ENCODE measurements at places on chromosomes 5 and 9. TPM values are rescaled to one million over a fixed set of nuclear protein-coding genes. Genes with fewer than 3 reads are reported as not detected.

Gene KCNV2
- not detected for total RNA-seq

Gene APBA1
- total RNA-seq, result 0.05 TPM

Gene PAEP
- total RNA-seq, result not detected

Gene PRDM9
- not detected for total RNA-seq

Gene DRD1
- not detected for total RNA-seq

Gene ABO
- total RNA-seq, result not detected

DNA sequence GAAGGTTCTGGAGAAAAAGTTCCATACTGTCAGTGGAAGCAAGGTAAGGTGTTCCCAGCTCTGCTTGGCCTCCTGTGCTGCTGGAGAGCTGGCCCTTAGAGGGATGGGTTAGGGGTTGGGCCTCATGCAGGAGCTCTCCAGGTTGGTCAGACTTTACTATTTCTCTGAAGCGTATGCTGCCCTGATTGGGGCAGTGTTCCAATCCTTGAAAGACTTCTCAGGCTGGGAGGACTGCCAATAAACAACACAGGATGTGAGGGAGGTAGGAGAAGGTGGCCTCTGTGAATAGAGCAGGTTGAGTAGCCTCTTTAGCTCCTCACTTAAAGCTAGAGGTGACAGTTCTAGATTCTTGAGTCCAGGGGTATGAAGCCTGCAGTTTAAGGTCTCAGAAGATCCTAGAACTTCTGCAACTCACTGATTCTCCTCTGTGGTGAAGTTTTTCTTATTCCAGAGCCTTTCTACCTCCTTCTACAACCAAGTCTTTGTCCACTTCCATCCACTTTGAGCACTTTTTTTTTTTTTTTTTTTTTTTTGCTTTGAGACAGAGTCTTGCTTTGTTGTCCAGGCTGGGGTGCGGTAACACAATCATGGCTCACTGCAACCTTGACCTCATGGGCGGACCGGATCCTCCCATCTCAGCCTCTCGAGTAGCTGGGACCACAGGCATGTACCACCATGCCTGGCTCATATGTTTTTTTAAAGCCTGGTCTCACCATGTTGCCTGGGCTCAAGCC, 3.0 kb downstream of the HNRNPAB start:
- DNase-seq, result no peak

DNA sequence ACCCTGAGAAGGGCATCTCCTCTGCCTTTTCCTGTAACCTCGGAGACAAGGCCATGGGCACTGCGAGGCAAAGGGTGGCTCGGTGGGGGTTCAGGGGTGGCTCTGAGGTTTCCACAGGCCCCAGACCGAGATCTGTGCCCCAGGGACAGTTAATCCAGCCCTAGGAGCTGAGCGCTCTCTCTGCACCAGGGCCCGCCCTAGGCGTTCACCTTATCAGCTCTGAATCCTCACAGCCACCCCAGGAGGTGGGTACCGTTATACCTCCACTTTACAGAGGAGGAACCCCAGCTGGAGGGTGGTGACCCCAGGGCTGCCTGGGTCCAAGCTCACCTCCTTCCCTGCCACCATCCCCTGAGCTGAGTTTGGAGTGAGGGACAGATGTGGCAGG, 2.3 kb upstream of the ENG start:
- no peak for DNase-seq

DNA sequence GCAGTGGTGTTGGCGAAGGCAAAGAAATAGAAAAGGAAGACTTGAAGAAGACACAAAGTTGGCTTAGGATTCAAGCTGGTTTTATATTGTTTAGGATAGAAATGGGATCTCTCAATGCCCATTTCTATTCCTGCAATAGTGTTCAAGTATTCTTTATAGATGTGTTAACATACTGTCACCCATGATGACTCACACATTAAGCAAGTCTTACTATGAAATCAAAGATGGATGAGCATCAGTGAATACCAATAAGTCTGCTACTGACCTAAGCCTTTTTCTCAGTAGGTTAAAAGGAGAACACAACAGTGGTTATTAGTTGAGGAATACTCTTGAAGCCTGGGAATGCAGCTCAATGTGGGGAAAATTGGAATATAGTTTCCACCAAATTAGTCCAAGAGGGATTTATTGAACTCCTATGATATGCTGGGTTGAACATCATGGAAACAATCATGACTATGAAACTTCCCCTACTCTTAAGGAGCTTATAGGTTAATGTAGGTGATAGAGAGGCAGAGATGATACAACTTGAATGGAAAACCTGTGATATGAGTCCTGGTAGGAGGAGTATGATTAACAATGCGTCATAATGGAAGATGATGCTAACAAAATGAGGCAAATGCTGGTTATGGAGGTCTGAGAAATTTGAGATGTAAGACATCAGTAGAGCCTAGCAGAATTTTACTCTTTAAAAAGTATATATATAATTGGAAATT, 417.1 kb upstream of the DAP start:
- DNase-seq, result no peak

DNA sequence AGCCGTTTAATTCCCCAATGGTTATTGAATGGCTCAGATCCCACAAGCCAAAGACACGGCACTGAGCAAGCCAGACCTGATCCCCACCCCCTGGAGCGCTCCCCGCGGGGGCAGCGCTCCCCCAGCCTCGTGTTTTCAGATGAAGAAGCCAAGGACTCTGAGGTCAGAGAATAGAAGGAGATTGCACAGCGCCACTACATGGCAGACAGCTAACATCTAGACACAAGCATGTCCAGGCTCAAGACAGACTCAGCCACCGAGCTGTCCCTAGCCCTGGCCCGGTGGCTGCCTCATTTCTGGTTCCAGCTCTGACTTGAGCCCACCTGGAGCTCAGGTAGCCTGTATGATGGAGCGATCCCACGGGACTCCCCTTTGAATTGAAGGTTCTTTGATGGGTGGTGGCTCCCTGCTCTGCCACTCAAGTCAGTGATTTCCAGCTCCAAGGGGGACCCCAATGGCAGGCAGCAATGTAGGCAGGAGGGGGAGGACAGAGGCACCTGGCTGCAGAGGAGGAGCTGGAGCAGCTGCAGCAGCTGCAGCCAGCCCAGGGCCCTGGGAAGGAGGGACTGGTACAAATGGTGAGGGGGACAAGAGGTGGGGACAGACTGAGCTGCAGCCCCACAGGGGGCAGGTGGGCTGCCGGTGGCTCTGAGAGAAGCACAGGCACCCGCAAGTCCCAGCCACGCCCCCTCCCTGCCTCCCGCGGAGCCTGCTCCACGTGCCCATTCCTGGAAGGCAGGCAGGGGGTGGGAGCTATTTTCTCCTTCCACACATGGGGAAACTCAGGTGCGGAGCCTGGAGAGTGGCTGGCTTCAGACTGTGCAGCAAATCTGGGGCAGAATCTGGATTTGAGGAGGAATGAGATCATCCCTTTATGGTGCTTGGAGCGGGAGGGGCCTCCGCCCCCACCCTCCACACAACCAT, 40.2 kb downstream of the NTNG2 start:
- DNase-seq, result no peak

- DNase-seq, result no peak
Measured at GRCh38 chr5:72379936-72380335, 59.8 kb downstream of the PTCD2 start.

- no peak for DNase-seq
Measured at GRCh38 chr9:124624735-124624992, 117.5 kb upstream of the NR5A1 start.

DNA sequence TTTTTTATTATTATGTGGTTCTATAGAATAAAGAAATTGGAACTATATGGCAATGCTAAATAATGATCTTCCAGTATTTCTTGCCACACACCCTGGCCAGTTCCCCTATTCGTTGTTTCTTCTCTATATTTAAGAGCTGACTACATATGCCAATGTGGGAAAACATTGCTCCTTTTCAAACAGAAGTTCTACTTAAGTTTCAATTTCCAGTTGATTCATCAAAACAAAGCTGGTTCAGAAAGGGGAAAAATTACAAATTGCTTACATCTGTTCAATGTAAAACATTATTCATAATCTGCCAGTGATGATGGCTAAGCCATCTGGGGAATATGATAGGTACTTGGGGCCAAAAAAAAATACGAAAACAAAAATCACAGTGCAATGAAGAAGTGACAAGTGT, 76.9 kb downstream of the ST8SIA4 start:
- no peak for DNase-seq

DNA sequence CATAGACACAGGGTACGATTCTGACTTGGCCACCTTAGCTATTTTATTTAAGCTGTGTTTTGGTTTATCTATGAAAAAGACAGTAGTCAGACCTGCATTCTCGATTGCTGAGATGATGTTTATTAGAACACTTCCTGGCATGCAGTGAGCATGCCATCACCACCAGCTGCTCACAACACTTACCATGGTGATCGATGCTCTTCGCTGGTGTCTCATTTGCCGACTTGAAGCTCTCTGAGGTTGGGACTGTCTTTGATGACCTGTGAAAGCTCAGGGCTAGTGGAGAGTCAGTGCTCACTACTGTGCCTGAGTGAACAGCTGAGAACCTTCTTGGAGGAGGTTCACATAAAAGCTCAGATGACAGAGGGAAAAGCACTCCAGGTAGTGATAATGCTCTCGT, 4.4 kb upstream of the C9orf153 start:
- no peak for DNase-seq

GRCh38 chr9:120780367-120780766, 12.8 kb downstream of the FBXW2 start:
- DNase-seq, result no peak

DNA sequence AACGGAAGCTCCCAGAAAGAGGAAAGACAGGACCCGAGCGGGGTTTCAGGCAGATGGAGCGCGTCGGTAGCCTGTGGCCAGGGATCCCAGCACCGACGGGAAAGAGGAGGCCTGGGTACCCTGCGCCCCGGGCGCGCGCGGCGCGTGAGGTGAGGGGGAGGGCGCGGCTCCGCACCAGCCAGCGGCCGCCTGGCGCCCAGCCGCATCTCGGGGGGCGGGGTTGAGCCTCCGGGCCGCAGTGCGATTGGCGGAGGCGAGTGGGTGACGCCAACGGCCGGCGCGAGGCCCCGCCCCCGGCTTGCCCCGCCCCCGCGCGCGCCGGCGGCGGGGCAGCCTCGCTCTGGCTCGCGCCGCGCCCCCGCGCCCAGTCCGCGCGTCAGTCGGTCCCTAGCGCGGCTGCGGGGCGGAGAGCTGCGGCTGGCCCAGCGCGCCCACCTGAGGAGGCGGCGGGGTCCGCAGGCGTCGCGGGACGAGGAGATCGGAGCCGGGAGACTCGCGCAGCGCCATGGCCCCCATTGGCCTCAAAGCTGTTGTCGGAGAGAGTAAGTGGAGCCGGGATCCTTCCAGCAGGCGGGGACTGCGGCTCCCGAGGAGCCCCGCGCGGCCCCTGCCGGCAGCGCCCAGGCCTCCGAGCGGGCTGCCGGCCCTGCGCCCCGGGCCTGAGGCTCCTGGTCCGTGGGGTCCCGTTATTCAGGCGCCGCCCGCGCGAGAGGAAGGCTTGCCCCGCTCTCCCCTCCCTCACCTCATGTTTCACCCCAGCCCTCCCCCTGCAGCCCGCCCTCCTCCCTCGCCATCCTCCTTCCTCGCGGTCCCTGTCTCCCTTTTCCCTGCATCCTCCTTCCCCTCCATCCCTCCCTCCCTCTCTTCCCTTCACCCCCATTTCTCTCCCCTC, at the start of gene STXBP1:
STXBP1 (plus strand) TSS at position 379 of the 892 bp plus-strand sequence; CDS start at position 506, 127 bp downstream.
- peak; percentile 86 for DNase-seq

DNA sequence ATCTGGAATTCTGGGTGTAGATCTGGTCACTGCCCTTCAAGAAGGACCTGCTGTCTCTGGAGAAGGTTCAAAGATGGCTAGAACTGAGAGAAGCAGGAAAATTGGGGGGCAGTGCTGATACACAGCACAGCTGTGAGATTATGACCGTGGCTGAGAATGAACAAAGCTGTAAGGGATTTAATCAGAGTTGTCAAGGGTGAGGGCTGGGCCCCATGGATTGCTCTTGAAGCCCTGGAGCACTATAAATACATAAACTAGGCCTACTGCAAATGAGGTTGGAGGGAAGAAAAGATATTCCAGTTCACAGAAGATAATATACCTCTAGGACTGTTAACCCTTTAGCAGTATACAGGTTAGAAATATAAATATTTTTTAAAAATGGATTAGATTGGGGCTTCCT, 86.3 kb upstream of the KLF9 start:
- no peak for DNase-seq

DNA sequence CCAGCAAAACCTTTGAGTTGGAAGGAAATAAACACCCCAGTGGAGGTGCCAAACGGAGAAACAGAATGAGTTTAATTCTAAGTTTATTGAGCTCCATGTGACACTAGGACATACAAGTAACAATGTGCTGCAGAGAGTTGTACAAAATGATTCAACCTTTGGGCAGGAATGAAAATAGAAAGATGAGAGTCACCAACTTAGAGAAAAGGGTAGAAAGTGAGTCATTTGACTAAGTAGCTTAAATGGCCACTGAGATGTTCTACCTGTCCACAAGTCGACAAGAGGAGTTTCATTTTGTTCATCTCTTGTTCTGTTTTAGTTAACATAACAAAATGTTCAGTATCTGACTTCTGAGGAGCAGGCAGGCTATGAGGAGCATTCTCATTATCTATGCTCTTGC, 284.7 kb downstream of the NR2F1-AS1 start:
- DNase-seq, result no peak

GRCh38 chr5:72206160-72206559, 98.9 kb downstream of the MAP1B start:
- DNase-seq, result no peak

GRCh38 chr9:35920051-35920620, 10.8 kb downstream of the SPAAR start:
- no peak for DNase-seq

DNA sequence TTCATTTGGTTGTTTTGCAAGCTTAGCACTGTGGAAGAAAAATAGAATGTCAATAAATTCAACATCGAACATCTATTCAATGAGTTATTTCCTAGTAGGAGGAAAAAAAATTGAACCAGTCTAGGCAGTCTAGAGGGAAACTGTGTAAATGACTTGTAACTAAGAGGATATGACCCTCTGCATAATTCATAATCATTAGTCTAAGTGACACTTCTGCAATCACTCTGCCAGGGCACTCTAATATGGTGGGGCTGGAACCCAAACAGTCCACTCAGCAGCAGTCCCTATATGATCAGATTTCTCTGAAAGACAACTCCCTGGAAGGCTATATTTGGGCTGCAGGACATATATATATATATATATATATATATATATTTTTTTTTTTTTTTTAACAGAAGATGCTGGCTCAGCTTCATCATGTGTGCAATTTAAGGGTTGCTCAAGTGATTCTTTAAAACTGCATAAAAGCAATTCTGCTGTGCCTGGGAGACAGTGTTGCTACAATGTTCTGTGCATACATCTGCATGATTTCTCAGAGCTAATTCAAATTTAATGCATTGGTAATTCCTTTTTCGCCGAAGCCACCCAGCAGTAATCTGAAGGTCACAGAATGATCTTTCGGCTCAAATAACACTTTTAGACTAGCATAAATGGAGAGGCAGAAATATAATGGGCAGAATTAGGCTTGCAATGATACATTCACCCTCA, 482.1 kb upstream of the ZNF608 start:
- no peak for DNase-seq

- no peak for DNase-seq
Measured at GRCh38 chr9:14344053-14344524, 30.1 kb upstream of the NFIB start.

- no peak for DNase-seq
Measured at GRCh38 chr5:158937381-158937952, 162.2 kb downstream of the EBF1 start.
